ENCODE measurements at places on chromosomes 12 and 14.

GRCh38 chr12:116642683-116643082 lies 83.5 kb downstream of the MAP1LC3B2 start:
- no peak for DNase-seq

- DNase-seq: no peak
These were observed 161.8 kb downstream of the EFCAB11 start for GRCh38 chr14:89792489-89793366.

DNA sequence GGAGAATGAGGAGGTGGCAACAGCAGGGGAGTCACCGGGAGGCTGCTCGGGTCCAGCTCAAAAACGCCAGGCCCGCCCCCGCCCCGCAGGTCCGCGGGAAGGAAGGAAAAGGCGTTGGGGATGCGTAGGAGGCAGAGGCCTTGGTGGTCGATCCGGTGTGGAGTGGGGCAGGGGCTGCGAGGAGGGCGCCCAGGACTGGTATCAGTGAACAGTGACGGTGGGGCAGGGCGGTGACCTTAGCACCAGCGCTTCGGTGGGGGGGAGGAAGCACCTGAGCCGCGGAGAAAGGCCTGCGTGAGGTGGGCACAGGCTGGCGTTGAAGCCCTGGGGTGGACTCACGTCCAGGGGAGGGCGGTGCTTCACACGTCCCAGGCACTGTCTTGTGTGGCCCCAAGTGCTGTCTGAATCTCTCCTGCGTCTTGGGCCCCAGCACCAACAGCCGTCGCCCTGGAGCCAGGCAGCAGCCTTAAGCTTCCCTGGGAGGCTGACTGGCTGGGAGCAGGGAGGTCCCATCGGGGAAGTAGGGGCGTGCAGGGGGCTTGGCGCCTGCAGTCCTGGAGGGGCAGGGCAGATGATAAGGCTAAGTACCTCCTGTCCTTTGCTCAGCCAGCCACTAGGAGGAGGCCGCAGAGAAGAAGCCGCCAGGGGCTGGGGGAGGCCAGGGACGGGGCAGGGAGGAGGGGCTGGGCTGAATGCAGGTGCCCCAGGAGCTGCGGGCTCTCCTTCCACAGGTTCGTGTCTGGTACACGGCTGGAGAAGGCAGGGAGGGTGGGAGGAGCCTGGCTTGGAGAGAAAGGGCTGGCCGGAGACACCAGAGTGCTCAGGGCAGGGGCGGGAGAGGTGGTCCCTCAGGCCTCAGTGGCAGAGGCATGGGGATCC lies 26.5 kb downstream of the ZBTB42 start:
- DNase-seq: peak; percentile 75

GRCh38 chr14:43671716-43672485 lies 835.2 kb downstream of the FSCB start:
- no peak for DNase-seq

GRCh38 chr12:102298022-102298421 lies 100.4 kb upstream of the PMCH start:
- no peak for DNase-seq

- no peak for DNase-seq
These were observed 24.3 kb downstream of the DDX24 start for GRCh38 chr14:94056579-94057308.

DNA sequence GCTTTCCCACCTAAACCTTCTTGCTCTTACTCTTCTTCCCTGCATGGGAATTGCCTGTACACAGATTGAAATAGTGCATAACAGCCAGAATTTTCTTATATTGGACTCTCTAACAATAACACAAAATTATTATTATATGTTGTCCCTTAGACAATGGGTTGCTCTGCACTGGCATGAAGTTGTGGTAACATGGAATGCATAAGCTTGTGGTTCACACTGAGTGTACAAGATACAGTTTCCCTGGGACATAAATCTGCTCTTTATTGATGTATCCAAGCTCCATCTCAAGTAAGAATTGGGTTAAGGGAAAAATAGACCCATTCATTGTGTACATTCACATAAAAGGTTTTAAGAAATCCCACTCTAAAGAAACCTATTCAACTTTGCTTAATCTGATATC lies 114.4 kb upstream of the NTF3 start:
- no peak for DNase-seq

DNA sequence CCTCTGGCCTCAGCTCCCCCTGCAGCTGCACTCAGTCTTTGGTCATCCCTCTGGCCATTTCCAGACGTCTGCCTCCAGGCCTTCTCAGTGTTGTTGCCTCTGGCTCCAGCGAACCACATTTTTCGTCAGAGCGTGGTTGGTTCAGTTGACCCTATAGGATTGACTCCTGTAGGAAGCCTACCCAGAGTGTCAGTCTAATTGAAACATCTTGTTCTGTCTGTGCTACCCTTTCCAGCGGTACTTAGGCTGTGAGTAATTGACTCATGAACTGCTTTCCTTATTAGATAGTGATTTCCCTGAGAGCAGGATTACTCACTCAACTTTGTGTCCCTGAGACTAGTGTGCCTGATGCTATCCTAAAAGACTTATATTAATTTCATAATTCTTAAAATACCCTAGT lies 373.2 kb downstream of the ATP23 start:
- DNase-seq: no peak

GRCh38 chr12:93707836-93708235 lies 30.7 kb downstream of the CRADD start:
- no peak for DNase-seq

- DNase-seq: no peak
These were observed 169.0 kb upstream of the NTF3 start for GRCh38 chr12:5262885-5263284.

- DNase-seq: no peak
These were observed 11.3 kb downstream of the ERO1A start for GRCh38 chr14:52683985-52684520.

DNA sequence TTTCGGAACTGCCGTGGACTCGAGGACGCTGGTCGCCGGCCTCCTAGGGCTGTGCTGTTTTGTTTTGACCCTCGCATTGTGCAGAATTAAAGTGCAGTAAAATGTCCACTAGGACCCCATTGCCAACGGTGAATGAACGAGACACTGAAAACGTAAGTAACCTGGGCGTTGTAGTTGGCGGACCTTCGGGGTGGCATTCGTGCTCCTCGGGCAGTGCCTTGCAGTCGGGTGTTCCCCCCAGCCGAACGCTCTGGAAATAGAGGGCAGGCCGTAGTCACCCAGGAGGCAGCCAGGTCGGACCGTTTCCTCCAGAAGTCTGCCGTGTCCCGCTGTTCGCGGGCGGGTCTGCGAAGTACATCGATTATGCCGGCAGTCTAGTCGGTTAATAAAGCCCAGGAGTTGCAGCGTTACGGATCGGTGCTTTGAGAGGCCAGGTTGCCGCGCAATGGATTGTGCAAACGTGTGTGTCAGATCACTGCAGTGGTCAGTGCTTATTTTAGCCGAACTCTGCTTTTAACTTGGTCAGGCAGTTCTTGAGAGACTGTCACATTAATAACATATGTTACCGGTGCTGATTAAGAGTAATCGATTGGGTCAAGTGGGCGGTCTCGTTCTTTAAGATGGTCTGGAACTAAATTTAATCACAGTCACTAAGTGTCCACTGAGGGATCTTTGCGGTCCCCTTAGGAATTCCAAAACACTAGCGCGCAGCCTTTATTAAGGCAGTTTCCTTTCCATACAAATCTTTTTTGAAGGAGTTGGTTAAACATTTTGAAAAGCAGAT lies 906 bp downstream of the MARK3 start:
- peak; percentile 30 for DNase-seq

GRCh38 chr12:109767456-109767855 lies 53.8 kb downstream of the FAM222A start:
- DNase-seq: no peak

GRCh38 chr12:49873361-49873934 lies 30.3 kb downstream of the FAIM2 start:
- no peak for DNase-seq

DNA sequence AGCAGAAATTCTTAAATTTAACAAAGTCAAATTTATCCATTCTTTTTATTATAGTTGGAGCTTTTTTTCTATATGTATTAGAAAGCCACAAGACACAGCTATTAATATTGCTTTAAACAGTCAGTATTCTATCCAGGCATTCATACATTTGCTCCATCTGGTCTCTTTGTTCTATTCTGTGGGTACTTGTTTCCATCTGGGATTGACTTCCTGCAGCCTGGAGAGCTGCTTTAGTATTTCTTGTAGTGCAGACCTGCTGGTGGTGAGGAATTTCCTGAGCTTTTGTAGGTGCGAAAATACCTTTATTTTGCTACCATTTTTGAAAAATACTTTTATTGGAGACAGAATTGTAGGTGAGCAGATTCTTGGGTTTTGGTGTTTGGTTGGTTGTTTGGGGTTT lies 29.0 kb downstream of the CCDC60 start:
- DNase-seq: no peak

DNA sequence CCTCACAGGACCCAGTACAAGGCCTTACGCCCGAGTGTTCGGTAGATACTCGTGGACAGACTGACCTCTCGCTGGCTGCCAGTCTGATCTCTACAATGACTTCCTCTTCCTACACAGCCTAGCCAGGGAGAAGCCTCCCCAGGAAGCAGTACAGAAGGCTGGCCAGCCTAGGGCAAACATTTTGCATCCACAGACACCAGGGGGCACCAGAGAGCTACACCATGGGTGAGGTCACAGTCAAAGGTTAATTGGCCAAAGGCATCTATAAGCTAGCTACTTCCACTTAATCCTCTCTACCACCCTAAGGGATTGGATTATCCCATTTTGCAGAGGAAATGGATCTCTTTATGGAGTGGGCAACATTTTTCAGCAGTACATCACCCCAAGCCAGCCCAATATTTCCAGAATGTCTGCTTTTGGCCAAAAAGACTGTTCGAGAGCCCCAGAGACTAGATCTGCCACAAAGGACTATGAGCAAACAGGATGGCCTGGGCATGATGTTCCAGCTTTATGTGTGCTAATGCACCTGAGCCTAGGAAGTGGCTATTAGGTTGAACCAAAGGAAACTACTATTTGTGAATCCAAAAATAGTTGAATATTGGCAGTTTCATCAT lies 14.6 kb upstream of the PNMA1 start:
- peak; percentile 87 for DNase-seq

GRCh38 chr12:54240971-54241588 lies 38.8 kb downstream of the CBX5 start:
- DNase-seq: no peak

DNA sequence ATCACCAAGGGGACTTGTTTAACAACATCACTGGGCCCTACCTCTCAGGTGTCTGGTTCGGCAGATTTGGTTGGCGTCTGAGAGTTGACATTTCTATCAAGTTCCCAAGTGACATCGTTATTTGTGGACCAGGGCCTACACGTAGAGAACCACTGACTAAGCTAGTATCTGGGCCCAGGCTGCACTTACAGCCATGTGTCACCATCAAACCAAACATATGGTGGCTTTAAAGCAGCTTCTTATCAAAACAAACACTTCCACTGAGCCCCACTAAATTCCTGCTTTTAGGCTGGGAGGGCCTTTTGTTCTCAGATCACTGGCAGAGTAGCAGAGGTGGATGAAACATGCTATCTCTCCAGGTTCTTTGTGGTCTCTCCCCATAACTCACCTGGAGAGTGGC lies 220.5 kb downstream of the PELI2 start:
- no peak for DNase-seq

DNA sequence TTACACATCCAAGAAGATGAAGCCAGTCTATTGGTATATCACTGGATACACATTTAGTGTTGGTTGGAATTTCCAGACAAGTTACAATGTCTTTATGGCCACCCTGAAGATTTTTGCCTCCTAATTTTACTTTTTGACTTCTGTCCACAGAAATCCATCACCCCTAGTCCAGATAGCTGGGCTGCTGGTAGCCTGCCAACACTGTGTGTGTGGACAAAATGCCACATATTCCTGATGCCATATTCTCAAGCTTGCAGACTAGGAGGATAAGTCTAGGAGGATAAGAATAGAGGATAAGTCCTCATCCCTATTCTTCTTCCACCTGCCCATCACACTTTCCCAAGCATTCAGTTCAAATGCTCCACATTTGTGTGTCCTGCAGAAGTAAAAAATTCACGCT lies 4.6 kb downstream of the ESR2 start:
- DNase-seq: no peak

- DNase-seq: no peak
These were observed 8.1 kb downstream of the VPS37B start for GRCh38 chr12:122887819-122888212.

DNA sequence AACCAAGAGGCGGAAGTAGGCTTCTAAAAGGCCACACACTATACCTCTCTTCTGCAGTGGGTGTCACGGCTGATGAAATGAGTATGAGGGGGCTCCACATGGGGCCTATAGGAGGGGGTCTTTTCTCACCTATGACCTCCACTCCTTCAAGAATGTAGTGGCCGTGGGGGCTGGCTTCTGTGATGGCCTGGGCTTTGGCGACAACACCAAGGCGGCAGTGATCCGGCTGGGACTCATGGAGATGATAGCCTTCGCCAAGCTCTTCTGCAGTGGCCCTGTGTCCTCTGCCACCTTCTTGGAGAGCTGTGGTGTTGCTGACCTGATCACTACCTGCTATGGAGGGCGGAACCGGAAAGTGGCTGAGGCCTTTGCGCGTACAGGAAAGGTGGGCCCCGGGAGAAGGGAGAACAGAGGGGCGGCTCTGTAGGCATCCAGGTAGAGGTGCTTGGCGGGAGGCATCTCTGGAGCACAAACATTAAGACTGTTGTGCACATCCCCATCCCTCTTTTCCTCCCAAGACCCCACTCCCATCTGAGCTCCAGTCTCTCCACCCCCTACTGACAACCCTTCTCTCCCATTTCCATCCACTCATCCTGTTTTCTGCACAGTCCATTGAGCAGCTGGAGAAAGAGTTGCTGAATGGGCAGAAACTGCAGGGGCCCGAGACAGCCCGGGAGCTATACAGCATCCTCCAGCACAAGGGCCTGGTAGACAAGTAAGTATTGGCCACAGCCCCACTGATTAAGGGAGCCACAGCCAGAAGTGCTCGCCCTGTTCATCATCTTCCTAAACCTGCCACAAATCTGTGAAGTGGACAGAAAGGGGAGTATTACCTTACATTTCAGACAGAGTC lies 3.8 kb downstream of the GPD1 start:
- no peak for DNase-seq

- DNase-seq: peak; percentile 63
These were observed 2.2 kb downstream of the ORAI1 start for GRCh38 chr12:121628536-121628935.

DNA sequence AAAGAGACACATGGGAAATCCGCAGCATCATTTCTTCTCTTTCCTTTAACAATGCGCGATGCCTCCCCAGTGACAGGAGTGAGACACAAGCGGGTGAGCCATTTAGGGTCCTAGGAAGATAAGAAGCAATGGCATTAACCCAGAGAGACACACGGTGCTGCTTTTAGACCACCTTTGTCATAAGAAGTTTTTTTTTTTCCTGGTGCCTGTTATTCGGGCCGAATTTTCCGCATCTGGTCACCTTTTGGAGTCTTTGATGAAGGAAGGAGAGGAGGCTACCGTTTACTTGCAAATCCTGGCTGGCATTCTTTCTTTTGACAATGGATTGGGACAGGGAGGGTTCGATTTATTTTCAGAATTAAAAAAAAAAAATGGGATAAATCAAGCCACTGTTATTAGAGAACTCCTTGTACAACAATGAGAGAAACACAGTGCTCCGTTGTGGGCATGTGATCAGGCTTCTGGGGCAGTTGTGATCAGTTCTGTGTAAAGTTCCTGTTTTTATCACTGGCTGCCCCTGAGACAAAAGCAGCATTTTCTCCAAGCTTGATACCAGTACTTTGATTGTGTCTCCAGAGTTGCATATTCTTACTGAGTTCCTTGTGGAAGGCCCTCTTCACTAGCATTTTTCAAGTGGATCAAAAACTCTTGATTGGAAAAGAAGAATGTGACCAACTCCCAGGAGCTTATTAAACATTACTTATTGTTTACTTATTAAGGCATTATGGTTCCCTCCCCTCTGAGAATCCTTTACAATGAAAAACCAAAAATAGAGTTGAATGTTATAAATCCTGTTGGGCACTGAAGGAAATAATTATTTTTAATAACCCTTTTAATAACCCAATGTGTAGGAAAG lies 1.1 kb downstream of the DIP2B start:
- peak; percentile 32 for DNase-seq

Data from germinal center (tissue), 1 donor.